ENCODE measurements at places on chromosomes 2 and 18.

DNA sequence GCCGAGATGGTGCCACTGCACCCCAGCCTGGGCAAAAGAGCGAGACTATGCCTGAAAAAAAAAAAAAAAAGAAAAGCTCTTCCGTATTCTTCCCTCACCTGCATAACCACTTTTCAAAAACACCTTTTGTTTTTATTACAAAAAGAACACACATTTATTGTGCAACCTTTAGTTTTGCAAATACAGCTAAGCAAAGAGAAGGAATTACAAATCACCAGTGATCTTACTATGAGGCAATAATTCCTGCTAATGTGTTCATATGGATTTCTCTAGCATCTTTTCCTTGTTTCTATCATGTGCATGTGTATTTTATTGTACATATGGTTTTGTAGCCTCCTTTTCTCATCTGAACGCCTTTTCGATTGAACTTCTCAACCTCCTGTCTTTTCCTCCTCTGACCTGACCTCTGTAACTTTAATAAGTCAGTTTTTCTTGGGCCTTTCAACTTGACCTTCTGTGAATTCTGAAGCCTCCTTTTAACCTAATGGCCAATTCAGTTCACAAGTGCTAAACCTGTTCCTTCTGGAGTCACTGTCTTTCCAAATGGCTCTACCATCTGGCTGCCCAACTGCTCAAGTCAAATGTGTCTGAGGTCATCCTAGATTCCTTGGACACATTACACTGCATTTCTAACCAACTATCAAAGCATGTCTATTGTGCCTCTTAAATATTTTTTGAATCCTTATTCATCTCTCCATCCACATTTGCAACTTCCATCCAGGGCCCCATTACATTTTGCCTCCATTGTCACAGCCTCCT, 59.1 kb upstream of the DAPL1 start:
- no peak for DNase-seq
- H3K27me3 ChIP-seq, result peaks cover 27% of the 10 kb centered on the region
- H3K36me3 ChIP-seq, result no peaks in the 10 kb centered on the region
- H3K4me3 ChIP-seq, result no peak overlapping the region

- no peak overlapping the region for H3K4me3 ChIP-seq
- no peak overlapping the region for H3K27ac ChIP-seq
- H3K27me3 ChIP-seq, result no peaks in the 10 kb centered on the region
- no peaks in the 10 kb centered on the region for H3K4me1 ChIP-seq
Measured at GRCh38 chr2:26011609-26011989, 22.3 kb upstream of the RAB10 start.

DNA sequence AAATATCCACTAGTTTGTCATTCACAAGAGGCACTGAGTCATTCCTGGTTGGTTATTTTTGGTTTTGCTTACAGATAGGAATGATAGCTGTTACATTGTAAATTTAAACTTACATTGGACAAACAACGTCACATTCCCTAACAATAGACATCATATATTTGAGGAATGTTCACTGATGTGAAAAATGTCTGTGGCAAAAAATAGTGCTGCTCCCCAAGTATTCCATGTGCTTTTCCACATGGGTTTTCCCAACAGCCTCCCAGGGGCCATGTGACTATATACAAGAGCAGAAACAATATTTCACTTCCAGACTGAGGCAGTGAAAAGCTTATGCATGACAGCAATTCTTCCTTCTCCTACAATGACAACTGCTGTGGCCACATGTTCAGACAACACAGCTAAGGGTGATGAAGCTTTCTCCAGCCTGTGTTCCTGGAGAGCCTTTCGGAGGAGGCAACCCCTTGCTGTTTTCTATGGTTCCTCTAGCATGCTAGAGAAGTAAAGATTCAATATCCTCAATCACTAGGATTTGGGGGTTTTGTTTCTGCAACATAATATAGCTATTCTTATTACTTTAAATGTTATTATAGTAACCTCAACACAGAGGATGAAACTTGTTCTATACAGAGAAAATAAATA, 202.7 kb downstream of the PTH2R start:
- no peak for DNase-seq
- H3K4me3 ChIP-seq, result no peak overlapping the region
- no peaks in the 10 kb centered on the region for H3K27me3 ChIP-seq
- H3K4me1 ChIP-seq, result no peaks in the 10 kb centered on the region

DNA sequence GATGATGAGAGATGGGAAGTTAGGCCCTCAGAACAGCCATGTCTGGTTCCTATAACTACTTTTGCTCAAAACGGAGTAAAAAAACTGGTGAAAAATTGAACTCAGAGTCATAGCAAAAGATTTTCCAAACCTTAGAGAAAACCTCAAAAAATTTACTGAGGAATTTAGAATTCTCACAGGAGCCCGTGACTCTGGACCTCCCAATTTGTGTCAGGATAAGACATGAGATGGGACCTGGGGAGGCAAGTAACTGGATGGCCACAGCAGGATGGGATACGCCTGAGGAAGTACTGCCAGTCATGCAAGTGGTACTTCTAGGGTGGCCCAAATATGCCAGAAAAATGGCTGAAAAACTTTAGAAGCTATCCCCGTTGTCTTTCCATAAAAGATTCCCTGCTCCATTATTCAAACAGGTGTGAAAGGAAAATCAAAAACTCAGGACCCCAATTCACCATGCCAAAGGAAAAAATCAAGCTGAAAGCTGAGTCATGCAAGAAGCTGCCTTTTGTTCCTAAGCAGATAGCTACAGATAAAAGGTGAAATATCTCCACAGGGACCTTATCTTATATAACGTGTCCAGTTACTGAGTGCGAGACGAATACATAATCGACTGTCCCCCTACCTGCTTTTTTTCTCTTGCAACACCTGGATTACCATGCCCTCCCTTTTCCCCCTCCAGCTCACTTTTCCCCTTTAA, 34.1 kb upstream of the LIPG start:
- H3K36me3 ChIP-seq, result no peaks in the 10 kb centered on the region
- H3K27me3 ChIP-seq, result no peaks in the 10 kb centered on the region
- H3K4me3 ChIP-seq, result no peak overlapping the region
- no peaks in the 10 kb centered on the region for H3K4me1 ChIP-seq

DNA sequence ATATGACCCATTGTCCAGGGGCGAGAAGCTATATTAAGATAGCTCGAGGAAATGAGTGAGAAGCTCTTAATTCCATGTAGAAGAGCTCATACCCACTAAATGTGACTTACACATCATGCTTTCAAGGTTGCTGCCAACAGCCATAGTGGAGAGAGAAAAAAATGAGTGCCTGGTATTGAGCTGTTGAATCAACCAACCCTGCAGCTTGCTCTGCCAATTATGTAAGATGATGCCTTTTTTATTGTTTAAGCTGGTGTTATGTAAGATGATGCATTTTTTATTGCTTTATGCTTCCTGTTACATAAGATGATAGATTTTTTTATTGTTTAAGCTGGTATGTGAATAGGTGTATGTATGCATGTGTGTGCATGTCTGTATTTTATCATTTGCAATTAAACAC, 228.2 kb downstream of the CCDC178 start:
- DNase-seq, result no peak
- H3K4me3 ChIP-seq, result no peak overlapping the region
- H3K36me3 ChIP-seq, result no peaks in the 10 kb centered on the region
- no peaks in the 10 kb centered on the region for H3K27me3 ChIP-seq
- no peak overlapping the region for H3K27ac ChIP-seq

GRCh38 chr2:48886919-48887318, 131.4 kb upstream of the LHCGR start:
- no peaks in the 10 kb centered on the region for H3K4me1 ChIP-seq
- DNase-seq, result no peak
- no peak overlapping the region for H3K4me3 ChIP-seq
- no peaks in the 10 kb centered on the region for H3K27me3 ChIP-seq
- no peaks in the 10 kb centered on the region for H3K36me3 ChIP-seq
- H3K27ac ChIP-seq, result no peak overlapping the region

DNA sequence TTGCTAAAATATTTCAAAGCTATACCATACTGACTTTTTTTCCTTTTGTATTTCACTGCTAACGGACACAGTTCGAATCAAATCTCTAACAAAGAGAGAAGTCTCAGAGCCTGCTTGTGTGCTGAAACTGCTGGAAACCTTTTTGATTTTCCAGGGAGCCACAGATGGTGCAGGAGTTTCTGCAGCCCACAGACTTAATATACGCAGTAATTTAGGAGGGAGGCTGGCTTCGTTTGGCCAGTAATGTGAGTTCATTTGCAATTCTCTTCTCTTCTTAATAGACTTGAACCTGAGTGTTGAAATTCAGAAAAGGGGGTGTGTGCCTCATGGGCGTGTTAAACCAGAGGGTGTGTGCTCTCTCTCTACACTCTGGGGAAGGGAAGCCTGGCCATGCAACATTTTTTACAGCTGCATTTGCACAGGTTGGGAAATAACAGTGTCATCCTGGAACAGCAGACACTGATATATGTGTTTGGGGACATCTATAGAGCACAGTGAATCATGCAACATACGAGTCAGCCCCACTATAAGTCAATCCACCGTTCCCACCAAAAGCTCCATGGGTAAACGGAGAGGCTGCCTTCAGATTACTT, 333.0 kb downstream of the CLIP4 start:
- no peaks in the 10 kb centered on the region for H3K36me3 ChIP-seq
- H3K27ac ChIP-seq, result no peak overlapping the region
- no peak for DNase-seq
- H3K27me3 ChIP-seq, result no peaks in the 10 kb centered on the region

- no peak for DNase-seq
- H3K36me3 ChIP-seq, result no peaks in the 10 kb centered on the region
- H3K4me1 ChIP-seq, result peaks cover 8% of the 10 kb centered on the region
- H3K27me3 ChIP-seq, result no peaks in the 10 kb centered on the region
Measured at GRCh38 chr2:205868773-205869333, 186.6 kb downstream of the NRP2 start.

- no peak overlapping the region for H3K4me3 ChIP-seq
- H3K36me3 ChIP-seq, result no peaks in the 10 kb centered on the region
- no peak for DNase-seq
Measured at GRCh38 chr18:4352746-4353551, 102.2 kb downstream of the DLGAP1 start.

GRCh38 chr2:146209842-146210275, 1635.0 kb upstream of the ACVR2A start:
- H3K36me3 ChIP-seq, result no peaks in the 10 kb centered on the region
- no peak for DNase-seq
- no peak overlapping the region for H3K27ac ChIP-seq
- H3K27me3 ChIP-seq, result no peaks in the 10 kb centered on the region
- H3K4me1 ChIP-seq, result no peaks in the 10 kb centered on the region

- H3K4me3 ChIP-seq, result no peak overlapping the region
- no peaks in the 10 kb centered on the region for H3K4me1 ChIP-seq
- H3K36me3 ChIP-seq, result peaks cover 11% of the 10 kb centered on the region
- DNase-seq, result no peak
- H3K27ac ChIP-seq, result no peak overlapping the region
Measured at GRCh38 chr2:235946590-235946989, 221.6 kb downstream of the GBX2 start.

- H3K36me3 ChIP-seq, result no peaks in the 10 kb centered on the region
- no peak for DNase-seq
- H3K4me1 ChIP-seq, result peaks cover 59% of the 10 kb centered on the region
- H3K4me3 ChIP-seq, result no peak overlapping the region
- H3K27me3 ChIP-seq, result no peaks in the 10 kb centered on the region
Measured at GRCh38 chr2:127088706-127089105, 18.2 kb downstream of the BIN1 start.

- H3K27me3 ChIP-seq, result no peaks in the 10 kb centered on the region
- no peak overlapping the region for H3K4me3 ChIP-seq
- no peaks in the 10 kb centered on the region for H3K4me1 ChIP-seq
- H3K36me3 ChIP-seq, result no peaks in the 10 kb centered on the region
- no peak for DNase-seq
Measured at GRCh38 chr18:25786758-25787157, 303.7 kb downstream of the SS18 start.

- H3K27ac ChIP-seq, result no peak overlapping the region
- no peaks in the 10 kb centered on the region for H3K4me1 ChIP-seq
- no peak for DNase-seq
- H3K36me3 ChIP-seq, result no peaks in the 10 kb centered on the region
Measured at GRCh38 chr18:75364512-75365253, 62.8 kb downstream of the SMIM21 start.

DNA sequence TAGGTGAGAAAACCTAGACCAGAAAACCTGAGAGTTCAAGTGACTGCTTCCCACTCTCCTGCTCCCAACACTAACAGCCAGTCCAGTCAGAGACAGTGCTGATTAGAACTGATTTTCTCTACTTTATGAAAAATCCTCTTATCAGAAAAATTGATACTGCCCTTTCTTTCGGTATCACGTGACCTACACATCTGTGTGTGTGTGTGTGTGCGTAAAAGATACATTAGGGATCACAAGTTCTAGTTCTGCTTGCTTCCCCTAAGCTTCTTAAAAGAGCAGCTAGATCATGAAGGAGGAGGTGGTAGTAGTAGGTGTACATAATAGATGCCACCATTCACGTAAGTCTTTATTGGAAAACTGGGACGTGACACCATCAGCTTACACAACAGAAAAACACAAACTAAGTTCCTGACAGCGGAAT, 1.5 kb downstream of the ARL5A start:
- no peaks in the 10 kb centered on the region for H3K27me3 ChIP-seq
- H3K4me1 ChIP-seq, result peaks cover 53% of the 10 kb centered on the region
- H3K36me3 ChIP-seq, result no peaks in the 10 kb centered on the region

- H3K4me1 ChIP-seq, result no peaks in the 10 kb centered on the region
- no peak overlapping the region for H3K27ac ChIP-seq
- no peak for DNase-seq
- H3K36me3 ChIP-seq, result no peaks in the 10 kb centered on the region
- H3K27me3 ChIP-seq, result no peaks in the 10 kb centered on the region
- H3K4me3 ChIP-seq, result no peak overlapping the region
Measured at GRCh38 chr2:7407001-7407400, 489.8 kb downstream of the RNF144A start.

- H3K4me3 ChIP-seq, result no peak overlapping the region
- DNase-seq, result no peak
- no peak overlapping the region for H3K27ac ChIP-seq
- no peaks in the 10 kb centered on the region for H3K4me1 ChIP-seq
Measured at GRCh38 chr2:95149397-95149984, 10.2 kb downstream of the ZNF514 start.

- peak overlapping the region; percentile 41 for H3K27ac ChIP-seq
- DNase-seq, result no peak
- H3K36me3 ChIP-seq, result no peaks in the 10 kb centered on the region
- no peaks in the 10 kb centered on the region for H3K27me3 ChIP-seq
- H3K4me3 ChIP-seq, result no peak overlapping the region
Measured at GRCh38 chr2:152577579-152577978, 139.7 kb downstream of the PRPF40A start.

GRCh38 chr2:202034249-202035088, 814 bp downstream of the FZD7 start:
- peaks cover 21% of the 10 kb centered on the region for H3K4me1 ChIP-seq
- H3K27ac ChIP-seq, result peak overlapping the region; percentile 92
- H3K4me3 ChIP-seq, result peak overlapping the region; percentile 64
- H3K36me3 ChIP-seq, result no peaks in the 10 kb centered on the region
- DNase-seq, result no peak

GRCh38 chr18:39660141-39660540, 2094.5 kb upstream of the CELF4 start:
- no peak overlapping the region for H3K4me3 ChIP-seq
- H3K27me3 ChIP-seq, result no peaks in the 10 kb centered on the region
- no peak overlapping the region for H3K27ac ChIP-seq
- H3K36me3 ChIP-seq, result no peaks in the 10 kb centered on the region

- DNase-seq, result no peak
- H3K4me3 ChIP-seq, result no peak overlapping the region
- no peaks in the 10 kb centered on the region for H3K36me3 ChIP-seq
- H3K27me3 ChIP-seq, result no peaks in the 10 kb centered on the region
Measured at GRCh38 chr2:457262-457661, 169.4 kb upstream of the ALKAL2 start.
